ENCODE measurements at places on chromosomes 7 and 10.

- DNase-seq = no peak
Observed at GRCh38 chr7:461453-462172, 58.0 kb downstream of the PDGFA start.

- DNase-seq = no peak
Observed at GRCh38 chr7:155732286-155732685, 80.0 kb downstream of the SHH start.

DNA sequence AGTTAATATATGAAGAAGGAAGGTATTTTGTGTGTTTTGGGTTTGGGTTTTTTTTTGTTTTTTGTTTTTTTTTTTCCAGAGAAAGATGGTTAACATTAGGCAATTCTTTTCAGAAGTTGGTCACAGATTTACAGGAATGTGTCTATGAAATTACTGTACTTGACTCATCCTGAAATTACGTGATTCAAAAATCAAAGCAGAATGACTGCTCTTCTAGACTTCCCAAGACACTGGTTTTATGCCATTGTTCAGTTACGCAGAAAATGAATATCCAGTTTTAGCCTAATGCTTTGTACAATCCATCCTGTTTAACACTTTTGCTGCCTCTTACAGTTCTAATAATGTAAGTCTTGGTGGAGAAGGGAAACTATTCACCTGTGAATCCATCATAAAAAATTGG is 39.7 kb upstream of the CELF2 start:
- DNase-seq = no peak

GRCh38 chr7:101549734-101550133 is 79.4 kb downstream of the MYL10 start:
- no peak for DNase-seq

DNA sequence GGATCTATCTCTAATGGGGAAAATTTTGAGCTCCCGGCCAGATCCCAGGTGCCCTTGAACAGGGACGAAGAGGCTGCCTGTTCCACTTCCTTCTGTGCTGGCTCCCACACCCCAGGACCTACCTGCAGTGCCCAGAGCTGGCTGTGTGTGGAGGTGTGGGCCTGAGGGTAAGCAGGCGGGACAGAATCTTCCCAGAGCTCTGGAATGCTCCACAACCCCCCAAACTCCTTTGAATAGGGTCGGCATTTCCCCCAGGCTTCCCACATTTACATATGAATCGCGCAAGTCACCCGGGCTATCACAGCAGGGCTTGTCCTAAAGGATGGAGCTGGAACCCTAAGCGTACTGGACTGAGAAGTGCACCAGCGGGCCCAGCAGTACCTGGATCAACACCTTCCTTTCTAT is 95.9 kb downstream of the DNMBP start:
- no peak for DNase-seq

DNA sequence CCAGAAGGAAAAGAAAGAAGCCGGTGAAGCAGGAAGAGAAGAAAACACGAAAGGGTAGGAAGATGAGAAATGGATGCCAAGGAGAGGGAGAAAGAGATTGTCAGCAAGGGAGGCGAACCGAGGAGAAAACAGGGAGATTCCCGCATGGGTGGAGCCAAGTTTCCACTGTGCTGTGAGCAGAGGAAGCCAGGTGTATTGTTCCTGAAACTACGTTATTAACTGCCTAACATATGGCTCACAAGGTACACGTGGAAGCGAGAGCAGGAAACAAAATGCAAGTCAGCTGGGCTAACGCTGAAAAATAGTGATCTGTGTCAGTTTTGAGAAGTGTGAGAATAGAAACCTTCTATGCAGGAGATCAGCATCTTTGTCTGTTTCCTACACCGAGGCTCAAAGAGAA is 20.4 kb upstream of the HIPK2 start:
- no peak for DNase-seq

DNA sequence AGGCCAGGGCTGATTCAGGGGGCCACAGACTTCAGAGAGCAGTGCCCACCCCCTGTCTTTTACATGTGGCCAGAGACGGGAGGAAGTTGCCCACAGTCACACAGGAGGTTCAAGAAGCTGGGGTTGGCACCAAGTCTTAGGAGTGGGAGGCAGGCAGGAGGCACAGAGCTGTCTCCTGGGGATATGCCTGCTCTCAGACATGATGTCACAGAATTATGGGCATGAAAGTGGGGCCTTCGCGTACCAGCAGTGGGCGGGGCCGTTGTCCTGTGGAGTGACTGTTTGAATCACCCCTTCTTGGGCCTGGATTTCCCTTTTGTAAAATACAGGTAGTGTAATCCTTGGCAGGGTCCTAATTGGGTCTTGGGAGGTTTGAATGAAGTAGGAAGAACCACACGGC is 81.2 kb upstream of the PPIF start:
- DNase-seq = peak; percentile 43

GRCh38 chr10:58320351-58321049 is 14.3 kb upstream of the UBE2D1 start:
- DNase-seq = no peak

DNA sequence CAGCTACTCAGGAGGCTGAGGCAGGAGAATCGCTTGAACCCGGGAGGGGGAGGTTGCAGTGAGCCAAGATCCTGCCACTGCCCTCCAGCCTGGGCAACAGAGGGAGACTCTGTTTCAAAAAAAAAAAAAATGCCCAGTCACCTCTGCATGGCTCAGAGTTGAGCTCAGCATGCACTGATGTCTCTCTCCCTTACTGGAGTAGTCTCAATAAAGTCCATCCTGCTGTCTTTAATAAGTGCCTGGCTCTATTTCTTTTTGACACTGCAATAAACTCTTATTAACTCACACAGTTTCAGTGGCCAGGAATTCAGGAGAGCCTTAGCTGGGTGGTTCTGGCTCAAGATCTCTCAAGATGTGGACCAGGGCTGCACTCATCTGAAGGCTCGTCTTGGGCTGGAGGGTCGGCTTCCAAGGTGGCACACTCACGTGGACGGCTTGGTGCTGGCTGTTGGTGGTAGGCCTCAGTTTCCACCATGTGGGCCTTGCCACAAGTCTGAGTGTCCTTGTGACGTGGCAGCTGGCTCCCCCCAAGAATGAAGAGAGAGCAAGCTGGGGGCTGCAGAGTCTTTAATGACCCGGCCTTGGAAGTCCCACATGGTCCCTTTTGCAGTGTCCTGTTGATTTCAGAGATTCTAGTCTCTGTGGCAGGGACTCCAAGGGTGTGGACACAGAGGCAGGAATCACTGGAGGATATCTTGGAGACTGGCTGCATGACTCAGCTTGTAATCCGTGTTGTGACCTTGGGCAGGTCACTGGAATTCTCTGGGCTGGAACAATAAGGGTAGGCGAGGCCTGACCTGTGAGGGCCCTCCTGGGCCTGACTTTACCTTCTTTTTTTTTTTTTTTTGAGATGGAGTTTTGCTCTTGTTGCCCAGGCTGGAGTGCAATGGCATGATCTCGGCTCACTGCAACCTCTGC is 85.9 kb upstream of the KMT2C start:
- no peak for DNase-seq

DNA sequence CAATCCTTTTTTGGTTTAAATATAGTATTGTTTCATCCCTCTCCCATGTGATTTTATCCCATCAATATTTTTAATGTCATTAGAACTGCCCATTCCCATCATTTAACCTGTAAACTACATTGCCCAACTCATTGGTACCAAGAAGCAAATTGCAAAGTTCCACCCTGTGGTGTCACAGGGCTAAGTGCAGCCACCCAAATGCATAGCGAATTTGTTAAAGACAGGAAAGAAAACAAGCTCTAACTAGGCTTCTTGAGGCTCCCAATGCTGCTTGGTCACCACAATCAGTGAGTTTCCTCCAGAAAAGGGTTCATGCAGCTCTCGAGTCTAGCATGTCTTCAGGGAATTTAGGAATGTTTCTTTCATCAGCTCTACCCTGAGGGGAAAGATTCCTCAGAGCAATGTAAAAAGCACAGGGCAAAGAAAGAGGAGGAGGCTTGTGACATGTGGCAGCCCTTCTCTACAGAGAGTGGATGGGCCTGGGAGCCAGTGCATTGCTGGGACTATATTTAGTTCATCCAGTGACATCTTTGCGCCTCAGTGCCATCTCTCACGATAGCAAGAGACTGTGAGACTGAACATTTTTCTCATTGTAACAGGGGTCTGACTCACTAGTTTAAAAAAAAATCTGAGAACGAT is 58.1 kb downstream of the CAV1 start:
- no peak for DNase-seq

DNA sequence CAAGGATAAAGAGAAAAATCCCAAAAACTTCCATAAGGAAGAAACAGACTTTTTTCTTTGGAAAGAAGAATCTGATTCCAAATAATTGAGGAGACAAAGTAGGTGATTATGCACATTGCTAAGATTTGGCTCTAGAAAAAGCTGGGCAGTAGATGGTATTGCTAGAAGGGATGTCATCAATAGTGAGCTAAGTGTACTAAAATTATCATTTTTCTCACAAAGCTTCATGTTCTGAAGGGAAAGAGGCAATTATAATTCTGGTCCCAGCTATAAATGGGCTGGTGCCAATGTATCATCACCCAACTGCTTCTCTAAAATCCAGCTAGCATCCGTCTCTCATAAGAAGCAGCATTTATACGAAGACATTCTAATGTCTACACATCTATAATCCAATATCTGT is 23.9 kb downstream of the STEAP1 start:
- DNase-seq = no peak

GRCh38 chr10:18400201-18400905 is 251.0 kb downstream of the NSUN6 start:
- DNase-seq = no peak

GRCh38 chr10:121851786-121852185 is 76.0 kb downstream of the ATE1 start:
- DNase-seq = no peak

- DNase-seq = peak; percentile 19
Observed at GRCh38 chr7:142776206-142776844, 5.6 kb downstream of the PRSS2 start.

- no peak for DNase-seq
Observed at GRCh38 chr10:58648131-58648530, 135.5 kb downstream of the BICC1 start.

DNA sequence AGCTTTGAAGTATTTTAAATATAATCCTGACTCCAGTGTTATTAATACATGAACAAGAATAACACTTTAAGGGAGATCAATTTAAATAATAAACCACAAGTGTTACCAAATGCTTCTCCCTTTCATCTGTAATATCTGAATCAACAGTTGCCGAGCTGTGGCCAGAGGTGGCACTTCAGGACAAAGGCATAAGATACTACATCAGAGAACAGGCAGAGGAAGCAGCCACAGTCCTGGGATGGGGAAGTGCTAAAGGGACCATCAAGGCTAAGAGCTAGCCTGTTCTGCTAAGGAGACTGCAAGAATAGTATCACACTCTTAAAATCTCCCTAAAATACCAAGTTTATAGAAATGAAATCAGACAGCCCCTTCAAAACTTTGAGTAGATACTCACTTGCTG is 378.2 kb upstream of the PRKCQ start:
- no peak for DNase-seq

- DNase-seq = no peak
Observed at GRCh38 chr7:96663871-96664445, 45.7 kb downstream of the SEM1 start.

DNA sequence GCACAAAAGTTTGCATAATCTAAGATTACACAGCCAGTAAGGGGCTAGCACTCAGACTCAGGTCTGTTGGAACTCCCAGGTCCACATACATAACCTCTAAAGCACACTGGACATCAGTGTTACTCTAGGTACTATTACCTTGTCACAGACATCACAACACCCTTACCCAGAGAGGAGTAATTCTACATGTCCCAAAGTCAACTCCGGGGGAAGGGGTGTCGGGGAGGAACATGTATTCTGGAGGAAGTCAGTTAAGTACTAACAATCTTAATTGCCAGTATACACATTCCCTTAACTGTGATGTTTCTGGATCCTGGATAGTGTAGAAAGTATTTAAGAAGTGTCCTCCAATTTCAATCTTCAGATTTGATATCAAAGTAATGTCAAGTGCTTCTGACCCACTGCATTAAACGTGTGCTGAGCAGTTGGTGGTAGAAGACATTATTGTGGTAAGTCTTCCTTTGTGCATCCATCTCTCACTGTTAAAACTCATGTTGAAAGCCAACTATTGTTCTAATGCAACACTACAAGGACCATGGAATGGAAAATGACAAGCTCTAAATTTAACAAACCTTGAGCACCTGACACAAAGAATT is 155.4 kb downstream of the CRPPA start:
- no peak for DNase-seq

DNA sequence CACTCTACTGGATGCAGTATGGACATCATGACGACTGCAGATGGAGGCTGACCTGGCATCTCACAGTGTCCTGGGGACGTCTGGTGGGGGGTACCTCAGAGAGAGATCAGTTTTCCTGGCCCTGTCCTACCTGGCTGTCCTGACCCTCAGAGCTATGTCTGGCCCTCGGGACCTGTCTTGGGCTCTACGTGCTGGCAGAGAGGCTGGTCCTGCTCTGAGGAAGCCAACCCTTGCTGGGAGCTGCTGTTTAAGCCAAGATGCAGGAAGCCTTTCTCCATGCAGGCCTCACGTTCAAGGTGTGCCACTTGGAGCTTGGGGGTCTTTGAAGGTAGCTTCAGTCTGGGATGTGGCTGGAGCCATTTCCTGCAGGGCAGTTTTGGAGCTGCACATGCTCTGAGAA is 42.1 kb upstream of the CXCL12 start:
- DNase-seq = no peak

GRCh38 chr7:41475801-41476459 is 227.0 kb downstream of the INHBA start:
- no peak for DNase-seq

- DNase-seq = no peak
Observed at GRCh38 chr7:144907577-144907976, 71.7 kb upstream of the TPK1 start.

- DNase-seq = no peak
Observed at GRCh38 chr7:137480824-137481365, 137.4 kb upstream of the PTN start.

DNA sequence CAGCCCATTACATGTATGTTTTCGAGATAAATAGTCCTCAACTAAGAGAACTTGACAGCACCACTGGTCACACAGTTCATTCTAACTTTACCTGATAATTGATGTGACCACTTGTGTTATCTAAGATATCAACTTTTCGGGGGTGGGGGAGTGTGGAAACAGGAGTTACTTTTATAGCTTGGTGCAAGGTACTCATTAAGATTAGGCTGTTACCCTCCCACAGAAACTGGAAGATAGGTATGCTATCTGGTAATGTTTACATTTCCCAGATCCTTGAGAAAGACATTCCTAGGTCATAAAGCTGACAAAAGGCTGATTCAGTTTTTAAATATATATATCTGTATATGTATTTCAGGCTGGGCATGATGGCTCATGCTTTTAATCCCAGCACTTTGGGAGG is 11.1 kb downstream of the ERVW-1 start:
- DNase-seq = no peak

GRCh38 chr7:127692200-127692599 is 40.2 kb downstream of the SND1 start:
- DNase-seq = no peak

GRCh38 chr10:18000601-18001000 is 48.9 kb downstream of the SLC39A12 start:
- no peak for DNase-seq
